Activated effector memory CD4-positive, alpha-beta T cell treated with Interleukin-2 at 50 U/mL for 16 hours (primary cell): ENCODE measurements at places on chromosomes 11 and 22.

GRCh38 chr11:119912229-119912628 lies 183.2 kb upstream of the NECTIN1 start:
- no peak for DNase-seq

GRCh38 chr11:91308069-91308468 lies 916.5 kb upstream of the FAT3 start:
- DNase-seq, result no peak

DNA sequence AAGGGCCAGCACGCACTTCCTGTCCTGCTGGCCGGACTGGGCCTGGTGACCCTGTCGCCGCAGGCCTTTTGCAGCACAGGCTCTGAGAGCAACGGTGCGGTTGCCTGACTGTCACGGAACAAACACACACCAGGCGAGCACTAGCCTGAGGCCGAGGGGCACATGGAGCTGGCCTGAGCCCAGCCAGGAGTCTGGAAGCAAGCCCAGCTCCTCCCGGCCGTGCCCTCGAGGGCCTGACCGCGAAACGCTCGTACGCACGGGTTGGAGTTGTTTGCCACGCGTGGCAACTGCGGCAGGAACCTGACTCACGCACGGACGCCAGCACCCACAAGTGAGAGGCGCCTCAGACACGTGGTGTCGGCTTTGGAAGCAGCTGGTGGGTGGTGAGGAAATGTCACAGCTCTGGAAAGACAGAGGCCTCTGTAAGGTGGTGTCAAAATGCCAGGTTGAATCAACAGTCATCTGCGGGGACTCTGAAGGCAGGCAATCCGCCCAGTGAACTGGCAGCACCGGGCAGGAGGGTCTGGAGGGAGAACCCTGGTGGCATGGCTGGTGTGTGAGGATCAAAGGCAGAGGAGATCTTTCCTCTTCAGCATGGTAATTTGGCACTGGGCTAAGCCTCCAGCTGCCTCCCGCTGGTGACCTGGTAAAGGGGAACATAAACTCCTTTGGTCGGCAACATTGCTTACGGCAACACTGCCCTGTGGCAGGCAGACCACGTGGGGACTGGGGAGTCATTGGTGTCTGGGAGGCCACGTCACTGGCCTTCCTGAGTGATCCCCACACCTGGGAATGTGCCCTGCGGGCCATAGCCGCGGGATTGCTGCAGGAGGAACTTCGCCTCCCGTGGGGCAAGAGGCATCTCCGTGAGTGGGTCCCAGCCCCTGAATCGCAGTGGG lies 15.3 kb upstream of the IL17REL start:
- DNase-seq, result peak; percentile 40

DNA sequence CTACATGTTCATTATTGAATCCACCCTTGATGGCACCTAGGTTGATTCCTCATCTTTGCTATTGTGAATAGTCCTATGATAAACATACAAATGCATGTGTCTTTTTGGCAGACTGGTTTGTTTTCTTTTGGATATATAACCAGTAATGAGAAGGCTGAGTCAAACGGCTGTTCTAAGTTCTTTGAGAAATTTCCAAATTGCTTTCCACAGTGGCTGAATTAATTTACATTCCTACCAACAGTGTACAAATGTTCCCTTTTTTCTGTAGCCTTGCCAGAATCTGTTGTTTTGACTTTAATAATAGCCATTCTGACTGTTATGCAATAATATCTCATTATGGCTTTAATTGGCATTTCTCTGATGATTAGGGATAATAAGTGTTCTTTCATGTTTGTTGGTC lies 184.9 kb downstream of the CASP12 start:
- DNase-seq, result no peak

DNA sequence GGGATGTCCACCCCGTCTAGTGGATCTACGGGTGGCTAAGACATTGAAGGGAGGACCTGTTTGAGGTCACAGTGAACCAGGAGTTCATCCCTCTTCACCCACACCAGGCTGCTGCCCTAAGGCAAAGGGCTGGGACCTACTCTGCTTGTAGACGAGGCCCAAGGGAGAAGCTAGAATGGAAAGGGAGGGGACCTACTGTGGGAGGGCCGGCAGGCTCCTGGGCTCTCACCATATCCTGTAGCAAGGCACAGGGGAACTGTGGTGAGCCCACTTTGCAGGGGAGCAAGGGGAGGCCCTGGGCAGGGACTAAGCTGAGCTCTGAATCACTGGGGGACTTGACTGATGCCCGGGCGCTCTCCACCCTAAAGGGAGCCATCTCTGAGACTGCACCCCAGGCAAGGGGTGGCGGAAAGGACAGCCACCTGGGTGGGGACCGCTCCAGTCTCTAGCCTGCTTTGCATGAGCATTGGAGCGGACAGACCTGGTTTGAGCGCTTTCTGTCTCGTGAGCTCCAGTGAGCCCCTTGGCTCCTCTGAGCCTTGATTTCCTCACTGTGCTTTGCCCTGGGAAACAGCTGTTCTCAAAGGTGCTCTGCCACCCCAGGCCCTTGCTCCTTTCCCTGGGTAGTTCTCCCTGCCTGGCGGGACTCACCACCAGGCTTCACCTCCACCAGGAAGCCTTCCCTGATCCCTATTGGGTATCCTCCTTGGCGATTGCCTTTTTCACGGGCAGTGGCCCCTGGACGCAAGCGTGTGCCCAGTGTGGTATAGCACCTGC lies 24.2 kb downstream of the PARVG start:
- no peak for DNase-seq

GRCh38 chr11:46534711-46535110 lies 59.1 kb downstream of the AMBRA1 start:
- no peak for DNase-seq

- no peak for DNase-seq
Measured at GRCh38 chr11:889687-890475, 20.7 kb downstream of the CHID1 start.

DNA sequence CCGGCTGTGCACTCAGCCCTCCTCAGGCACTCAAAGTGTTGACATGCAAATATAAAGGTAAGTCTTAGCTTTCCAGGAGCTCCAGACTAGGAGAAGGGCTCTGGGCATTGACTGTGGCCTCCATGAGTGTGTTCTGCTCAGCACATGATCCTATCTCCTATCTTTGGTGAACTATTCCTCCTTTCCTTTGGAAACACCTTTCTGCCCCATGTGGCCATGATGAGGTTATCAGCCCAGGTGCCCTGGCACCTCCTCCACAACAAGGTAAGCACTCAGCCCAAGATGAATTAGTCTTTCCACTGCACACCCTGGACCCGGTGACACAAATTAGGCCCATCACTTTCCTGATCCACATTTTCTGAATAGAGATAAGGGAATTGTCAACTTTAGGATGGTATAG lies 37.9 kb upstream of the LMO1 start:
- DNase-seq, result no peak

GRCh38 chr11:57276971-57277675 lies 40.1 kb upstream of the APLNR start:
- no peak for DNase-seq

GRCh38 chr11:11163236-11163635 lies 189.8 kb downstream of the CSNK2A3 start:
- DNase-seq, result no peak

- DNase-seq, result no peak
Measured at GRCh38 chr11:2219318-2220017, 47.9 kb upstream of the TH start.

- DNase-seq, result no peak
Measured at GRCh38 chr11:63920126-63920938, 3.4 kb upstream of the RCOR2 start.

- no peak for DNase-seq
Measured at GRCh38 chr11:108961095-108961494, 296.2 kb downstream of the DDX10 start.

GRCh38 chr11:74775762-74776161 lies 27.1 kb downstream of the RNF169 start:
- no peak for DNase-seq

GRCh38 chr11:119342023-119342300 lies 1.3 kb upstream of the C1QTNF5 start:
- DNase-seq, result no peak

GRCh38 chr22:42425337-42425988 lies 6.7 kb downstream of the NFAM1 start:
- no peak for DNase-seq

- DNase-seq, result no peak
Measured at GRCh38 chr11:65432686-65433582, 10.3 kb downstream of the NEAT1 start.

- DNase-seq, result no peak
Measured at GRCh38 chr22:49161002-49161850, 666.4 kb downstream of the BRD1 start.

GRCh38 chr11:70360211-70360610 lies 38.1 kb upstream of the CTTN start:
- no peak for DNase-seq

DNA sequence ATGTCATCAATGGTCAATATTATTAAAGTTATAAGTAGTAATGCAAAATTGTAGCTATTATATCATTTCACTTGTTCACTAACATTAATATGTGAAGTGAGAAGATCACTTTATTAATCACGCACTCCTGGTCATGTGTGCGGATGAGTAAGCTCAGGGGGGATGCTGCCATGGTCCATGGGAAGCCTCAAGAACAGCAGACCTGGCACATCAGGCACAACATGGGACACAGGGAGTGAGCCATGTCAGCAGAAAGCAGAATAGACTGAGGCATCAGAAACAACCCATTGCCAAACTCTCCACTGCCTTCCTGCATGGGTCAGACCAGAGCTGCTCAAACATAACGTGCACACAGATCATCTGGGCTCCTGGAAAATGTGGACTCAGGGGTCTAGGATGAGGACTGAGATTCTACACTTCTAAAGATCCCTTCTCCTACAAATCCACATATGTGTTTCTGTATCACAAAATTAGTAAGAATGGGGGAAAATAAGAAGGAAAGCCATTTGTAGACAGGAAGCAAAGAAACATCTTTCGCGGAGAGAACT lies 63.8 kb upstream of the VPREB1 start:
- DNase-seq, result no peak

DNA sequence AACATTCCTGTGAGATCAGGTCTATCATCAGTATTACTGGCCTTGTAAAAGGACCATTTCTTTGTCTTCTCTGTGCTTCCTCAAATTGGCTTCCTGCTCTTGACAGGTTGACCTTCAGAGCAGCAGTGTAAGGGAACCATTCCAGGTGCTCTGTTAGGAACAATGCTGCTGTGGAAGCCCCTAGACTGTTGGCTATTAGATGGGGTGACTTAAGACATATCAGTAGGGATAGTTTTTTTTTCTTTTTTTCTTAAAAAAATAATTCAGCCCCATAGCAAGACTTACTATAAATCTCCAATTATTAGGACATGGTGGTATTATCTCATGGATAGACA lies 37.6 kb downstream of the COA4 start:
- DNase-seq, result no peak

- no peak for DNase-seq
Measured at GRCh38 chr11:17391493-17392355, 3.3 kb upstream of the KCNJ11 start.

- peak; percentile 65 for DNase-seq
Measured at GRCh38 chr11:65637794-65638419, at the start of gene SIPA1. TSS of gene SIPA1 (plus strand) at chr11:65638101. CDS start at chr11:65640922, 2,821 bp downstream.

GRCh38 chr11:115363921-115364320 lies 140.3 kb downstream of the CADM1 start:
- DNase-seq, result no peak

DNA sequence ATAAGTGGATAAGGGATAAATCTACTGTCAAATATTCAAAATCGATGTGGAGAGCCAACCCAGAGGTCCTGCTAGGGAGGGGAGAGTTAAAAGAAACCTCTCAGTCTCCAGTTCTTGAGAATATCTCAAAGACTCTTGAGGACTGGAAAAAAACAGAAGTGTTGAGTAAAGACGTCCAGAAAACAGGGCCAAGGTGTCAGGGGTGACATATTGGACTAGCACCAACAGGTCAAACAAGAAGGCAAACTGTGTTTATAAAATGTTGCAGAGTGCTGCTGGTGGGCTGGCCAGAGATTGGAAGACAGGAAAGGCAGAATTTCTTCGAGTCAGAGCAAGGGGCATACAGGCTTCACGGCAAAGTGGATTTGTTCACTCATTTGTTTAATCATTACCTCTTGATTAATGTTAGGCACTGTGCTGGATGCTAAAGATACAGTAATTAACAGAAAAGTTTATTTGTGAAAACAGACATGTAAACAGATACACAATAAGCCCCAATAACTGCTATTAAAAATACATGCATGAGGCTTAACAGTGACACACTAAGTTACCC lies 33.7 kb upstream of the SMPD1 start:
- DNase-seq, result no peak

GRCh38 chr11:62556108-62556874 lies 9.7 kb upstream of the AHNAK start:
- DNase-seq, result peak; percentile 85

DNA sequence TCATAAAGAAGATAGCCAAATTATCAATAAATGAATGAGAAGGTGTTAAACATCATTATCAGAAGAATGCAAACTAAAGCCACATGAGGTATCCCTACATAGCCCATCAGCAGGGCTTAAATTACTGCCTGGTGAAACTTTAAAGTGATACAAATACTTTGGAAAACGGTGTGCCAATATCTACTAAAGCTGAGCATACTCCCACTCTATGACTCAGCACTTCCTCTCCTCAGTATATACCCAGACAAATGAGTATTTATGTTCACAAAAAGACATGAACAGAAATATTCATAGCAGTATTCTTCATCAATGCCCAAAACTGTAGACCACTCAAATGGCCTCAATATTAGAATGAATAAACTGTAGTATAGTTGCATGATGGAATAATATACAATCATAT lies 284.6 kb upstream of the ZC3H12C start:
- no peak for DNase-seq

DNA sequence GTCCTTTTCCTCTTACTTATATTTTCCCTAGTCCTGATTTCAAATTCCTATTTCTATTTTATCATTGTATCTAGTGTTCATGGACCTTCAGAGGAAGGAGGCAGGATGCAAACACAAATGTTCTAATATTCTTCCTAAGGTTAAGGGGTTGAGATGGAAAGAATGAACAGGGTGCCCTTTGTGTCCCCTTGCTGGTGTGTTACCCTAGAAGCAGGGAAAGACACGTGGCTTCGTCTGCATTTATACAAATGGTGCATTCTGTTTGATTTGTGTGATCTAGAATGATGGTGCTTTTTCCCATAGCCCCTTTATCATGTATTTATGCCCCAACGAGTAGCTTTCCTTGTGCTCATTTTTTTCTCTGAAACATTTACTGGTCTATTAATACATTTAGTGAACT lies 76.2 kb downstream of the PLEKHA7 start:
- no peak for DNase-seq

- DNase-seq, result no peak
Measured at GRCh38 chr11:113182288-113182687, 132.1 kb upstream of the TTC12 start.

GRCh38 chr11:131750152-131750551 lies 379.7 kb downstream of the NTM start:
- DNase-seq, result no peak

DNA sequence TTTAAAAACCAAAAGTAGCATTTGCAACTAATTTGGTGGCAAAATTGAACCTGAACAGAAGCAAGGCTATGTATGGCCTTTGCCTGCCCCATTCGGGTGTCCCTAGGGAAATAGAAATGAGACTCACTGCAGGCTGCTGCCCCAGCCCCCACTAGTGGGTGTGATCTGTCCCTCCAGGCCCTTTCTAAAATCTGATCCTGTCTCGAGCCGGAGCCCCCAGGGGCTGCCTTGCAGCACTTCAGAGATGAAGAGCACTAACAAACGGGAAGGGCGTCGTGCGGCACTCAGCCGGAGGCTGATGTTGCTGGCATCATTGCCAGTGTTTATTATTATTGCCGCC lies 43.2 kb downstream of the CD82 start:
- DNase-seq, result no peak
